ENCODE measurements at places on chromosomes 12 and 14.
A peak's percentile ranks its signal among the peaks of the same experiment; 100 is the strongest.

- ATAC-seq = no peak
Measured at GRCh38 chr14:103728721-103729120, 13.1 kb downstream of the ZFYVE21 start.

DNA sequence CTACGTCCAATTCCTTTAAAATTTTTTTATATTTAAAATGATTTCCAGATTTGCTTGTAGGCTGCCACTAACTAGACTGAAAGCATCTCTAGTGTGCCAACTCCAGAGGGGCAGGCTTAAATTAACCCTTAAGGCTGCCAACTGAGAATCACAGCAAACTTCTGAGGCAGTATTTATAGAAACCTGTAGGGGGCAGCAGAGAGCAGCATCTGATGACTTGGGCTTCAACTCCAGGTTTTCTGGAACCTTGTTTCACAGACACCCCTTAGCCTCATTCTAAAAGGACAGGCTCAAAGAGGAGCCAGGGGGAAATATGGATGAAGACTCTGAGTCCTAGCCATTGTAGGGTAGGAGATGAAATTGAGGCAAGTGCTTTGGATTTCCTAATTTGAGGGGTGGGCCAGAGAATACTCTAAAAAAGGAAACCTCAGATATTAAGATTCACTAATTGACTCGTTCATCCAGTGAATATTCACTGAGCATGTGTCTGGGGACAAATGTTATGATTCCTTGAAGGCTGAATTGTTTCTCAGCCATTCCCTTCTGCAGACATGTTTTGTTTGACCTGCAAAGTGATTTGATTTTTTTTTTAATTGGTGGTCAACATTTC, 63.3 kb upstream of the HSPB8 start:
- ATAC-seq = peak; percentile 36

GRCh38 chr12:38540156-38540555, 223.6 kb downstream of the ALG10B start:
- ATAC-seq = no peak

GRCh38 chr14:60242429-60242828, 6.6 kb upstream of the PPM1A start:
- no peak for ATAC-seq

DNA sequence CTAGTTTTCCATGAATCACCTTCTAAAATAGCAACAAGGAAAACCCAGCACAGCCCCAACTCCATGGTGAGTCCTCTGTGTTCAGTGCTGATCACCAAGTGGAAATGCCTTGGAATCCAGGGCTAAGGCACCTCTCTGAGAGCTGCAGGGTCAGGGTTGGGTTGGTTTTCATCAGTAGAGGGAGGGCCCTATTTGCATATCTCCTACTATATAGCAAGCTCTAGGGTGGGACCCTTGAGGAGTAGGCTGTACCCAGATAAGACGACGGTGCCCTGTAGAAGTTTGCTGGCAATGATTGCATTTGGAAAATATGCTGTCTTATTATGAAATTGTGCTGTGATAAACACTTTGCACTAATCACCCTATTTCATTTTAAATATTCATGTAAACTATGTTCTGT, 1011.8 kb downstream of the TMEM121 start:
- ATAC-seq = no peak

- no peak for ATAC-seq
Measured at GRCh38 chr12:49959685-49960473, 1.8 kb upstream of the AQP5 start.

DNA sequence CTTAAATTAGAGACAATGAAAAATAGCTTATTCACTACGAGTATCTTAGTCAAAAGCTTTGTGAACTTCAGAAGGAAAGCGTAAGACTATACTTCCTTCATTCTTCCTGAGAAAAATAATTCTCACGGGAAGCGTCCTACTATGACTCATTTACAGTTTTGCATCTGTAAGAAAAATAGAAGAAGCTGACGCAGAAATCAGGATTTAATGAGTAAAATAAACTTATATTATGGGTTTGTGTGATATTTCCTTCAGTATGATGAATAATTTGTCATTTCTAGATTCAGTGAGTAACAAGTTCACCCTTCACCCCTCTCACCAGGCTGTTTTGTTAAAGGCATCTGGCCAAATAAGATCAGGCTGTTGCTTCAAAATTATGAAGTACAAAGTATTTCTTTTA, 17.8 kb upstream of the PDE3A start:
- ATAC-seq = no peak

DNA sequence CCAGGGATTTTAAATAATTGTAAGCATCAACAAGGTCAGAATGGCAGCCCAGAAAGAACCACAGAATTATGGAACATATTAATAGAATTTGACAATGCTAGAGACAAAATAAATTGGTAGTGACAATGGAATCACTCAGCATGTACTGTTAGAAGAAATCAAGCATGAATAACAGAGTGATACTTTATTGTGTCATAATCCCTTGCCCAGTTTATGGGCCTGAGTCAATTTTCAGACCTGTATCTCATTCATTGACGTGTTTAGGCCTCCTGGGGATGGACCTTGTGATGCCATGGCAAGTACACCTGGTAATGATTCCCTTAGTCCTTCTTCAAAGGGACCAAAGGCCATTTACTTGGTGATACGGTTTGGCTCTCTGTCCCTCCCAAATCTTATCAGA, 12.8 kb upstream of the CCDC91 start:
- no peak for ATAC-seq

- ATAC-seq = peak; percentile 20
Measured at GRCh38 chr12:56267443-56268071, 815 bp downstream of the COQ10A start.

- ATAC-seq = no peak
Measured at GRCh38 chr12:77060136-77060882, 5.1 kb downstream of the E2F7 start.

DNA sequence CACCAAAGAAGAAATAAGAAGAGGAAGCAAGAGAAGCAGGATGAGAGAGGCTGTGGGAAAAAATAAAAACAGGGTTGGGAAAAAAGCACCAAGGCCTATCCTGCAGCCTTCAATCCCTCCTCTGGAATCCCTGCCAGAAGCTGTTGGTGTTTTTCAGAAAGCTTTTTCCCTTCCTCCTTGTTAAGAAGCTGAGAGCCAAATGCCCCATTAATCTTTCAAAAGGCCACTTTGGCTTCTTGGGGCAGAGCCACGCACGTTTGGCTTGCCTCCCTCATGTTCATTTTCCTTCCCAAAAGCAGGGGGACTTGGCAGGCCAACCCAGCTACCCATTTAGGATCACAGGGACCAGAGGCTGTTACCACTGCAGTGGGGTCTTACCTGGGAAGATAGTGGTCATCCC, 365.3 kb downstream of the NUAK1 start:
- no peak for ATAC-seq

DNA sequence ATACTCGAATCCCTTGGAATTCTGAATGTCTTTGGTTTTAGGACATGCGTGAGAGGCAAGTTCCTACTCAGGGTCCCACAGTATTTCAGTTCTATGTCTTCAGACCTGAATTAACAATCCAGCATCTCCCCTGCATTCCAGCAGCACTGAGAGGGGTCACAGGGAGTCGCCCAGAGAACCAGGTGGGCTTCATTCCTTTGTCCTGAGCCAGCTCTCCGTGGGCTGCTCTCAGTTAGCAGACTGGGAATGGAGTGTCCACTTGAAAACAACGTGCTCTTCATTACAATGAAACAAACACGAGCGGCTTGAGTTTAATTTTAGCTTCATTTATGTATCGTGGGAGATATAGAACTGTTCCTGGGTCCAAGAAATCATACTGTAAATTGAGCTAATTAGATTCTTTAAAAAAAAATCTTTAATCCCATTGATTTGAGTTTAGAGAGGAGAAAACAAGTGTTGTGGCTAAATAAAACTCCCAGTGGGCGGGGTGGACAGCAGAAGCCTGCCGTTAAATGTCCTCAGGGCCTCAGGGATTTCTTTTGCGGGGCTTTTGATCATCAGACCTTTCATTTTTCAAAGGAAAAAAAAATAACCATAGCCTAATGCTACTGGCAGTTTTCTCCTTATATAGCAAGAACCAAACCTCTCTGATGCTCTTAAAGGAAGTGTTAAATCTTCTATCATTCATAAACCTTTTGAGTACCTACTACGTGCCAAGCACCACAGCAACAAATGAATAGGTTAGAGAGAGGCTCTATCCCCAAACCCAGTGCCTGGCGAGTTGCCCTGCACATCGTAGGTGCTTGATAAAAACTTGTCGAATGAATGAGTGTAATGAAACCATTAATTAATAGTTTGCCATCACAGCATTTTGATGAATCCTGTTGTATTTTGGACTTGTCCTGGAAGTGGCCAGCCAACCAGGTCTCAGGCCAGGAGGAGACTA, 140.4 kb downstream of the CHST11 start:
- no peak for ATAC-seq

DNA sequence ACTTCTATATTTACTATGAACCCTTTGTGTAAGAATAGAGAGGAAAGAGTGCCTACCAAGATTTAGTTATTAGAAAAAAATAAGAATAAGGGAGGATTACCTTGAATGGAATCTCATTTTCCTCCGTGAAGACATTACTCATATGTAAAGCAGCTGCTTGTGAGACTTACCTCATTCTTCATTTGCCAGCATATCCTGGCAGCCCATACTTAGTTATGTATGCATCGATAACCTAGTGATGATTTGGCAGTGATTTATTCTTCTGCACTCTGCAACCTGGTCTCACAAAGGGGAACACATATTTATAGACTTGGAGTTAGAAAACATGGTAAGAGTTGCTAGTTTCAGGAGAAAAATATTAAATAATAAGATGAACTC, 56.8 kb downstream of the LRFN5 start:
- ATAC-seq = no peak

DNA sequence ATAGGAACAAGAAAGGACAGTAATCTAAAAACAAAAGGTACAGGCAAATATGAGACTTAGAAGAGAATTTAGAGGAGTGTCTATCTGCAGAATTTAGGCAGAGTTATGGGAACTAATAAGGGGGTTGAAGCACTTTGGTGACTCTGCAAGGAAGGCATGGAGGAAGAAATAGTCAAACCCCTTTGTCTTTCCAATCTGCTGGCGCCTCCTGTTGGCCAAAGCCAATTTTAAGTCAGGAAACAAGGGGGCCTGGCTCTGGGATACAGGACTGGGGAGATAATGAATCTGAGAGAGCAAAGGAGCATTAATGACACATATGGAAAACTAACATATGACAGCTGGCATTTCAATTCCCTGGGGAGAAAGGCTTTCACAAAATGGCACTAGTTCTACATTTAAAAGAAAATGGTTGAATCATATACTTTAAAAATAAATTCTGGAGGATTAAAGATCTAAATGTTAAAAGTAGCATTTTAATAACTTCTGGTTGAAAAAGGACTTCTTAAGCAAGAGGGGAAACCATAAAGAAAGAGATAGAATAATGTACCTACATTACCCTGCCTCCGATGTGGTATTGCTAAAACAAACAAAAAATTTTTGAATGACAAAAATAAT, 48.5 kb upstream of the CSRP2 start:
- ATAC-seq = no peak

DNA sequence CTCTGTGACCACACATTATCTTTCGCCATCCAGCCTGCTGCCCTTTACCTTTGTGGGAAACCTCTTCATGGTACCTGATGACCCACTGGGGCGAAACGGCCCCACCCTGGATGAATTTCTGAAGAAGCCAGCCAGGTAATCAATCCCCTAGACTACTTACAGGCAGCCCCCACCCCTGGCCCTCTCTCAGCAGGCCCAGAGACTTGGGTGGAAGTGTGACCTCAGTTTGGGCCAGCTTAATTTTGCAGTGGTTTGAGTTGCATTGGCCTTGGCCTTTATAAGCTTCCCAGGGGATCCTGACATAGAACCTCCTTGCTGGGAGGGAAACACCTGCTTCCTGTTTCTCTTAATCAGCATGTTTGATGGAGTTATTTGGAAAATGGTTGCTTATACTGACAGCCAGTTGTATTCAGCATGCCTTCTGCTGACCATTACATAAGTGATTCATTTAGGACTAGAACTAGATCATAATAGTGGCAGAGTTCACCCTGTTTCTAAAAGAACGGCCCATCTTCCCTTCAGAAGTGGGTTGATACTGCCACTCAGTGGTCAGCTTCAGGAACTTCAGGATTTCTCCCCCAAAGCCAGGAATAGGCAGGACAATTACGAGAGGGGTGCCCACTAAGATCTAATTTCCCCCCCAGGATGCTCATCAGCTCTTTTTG, 6.1 kb downstream of the SDR39U1 start:
- peak; percentile 72 for ATAC-seq

DNA sequence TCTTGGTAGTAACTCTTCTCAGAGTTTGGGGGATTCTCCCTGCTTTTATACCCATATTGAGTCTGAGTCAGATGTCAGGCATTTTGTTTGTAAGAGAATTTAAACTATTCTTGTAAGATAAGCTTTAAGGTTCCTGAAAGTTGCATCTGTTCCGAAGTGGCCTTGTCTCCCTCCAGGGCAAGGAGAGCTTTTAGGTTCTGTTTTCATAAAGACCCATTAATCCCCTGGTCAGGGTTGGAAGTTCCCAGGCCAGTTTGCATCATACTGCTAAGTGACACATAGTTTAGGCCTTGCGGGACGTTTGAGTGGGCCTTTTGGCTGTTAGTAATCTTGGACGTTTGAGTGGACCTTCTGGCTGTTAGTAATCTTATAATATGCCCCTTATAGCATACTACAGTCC, 396.7 kb downstream of the NPAS3 start:
- no peak for ATAC-seq

DNA sequence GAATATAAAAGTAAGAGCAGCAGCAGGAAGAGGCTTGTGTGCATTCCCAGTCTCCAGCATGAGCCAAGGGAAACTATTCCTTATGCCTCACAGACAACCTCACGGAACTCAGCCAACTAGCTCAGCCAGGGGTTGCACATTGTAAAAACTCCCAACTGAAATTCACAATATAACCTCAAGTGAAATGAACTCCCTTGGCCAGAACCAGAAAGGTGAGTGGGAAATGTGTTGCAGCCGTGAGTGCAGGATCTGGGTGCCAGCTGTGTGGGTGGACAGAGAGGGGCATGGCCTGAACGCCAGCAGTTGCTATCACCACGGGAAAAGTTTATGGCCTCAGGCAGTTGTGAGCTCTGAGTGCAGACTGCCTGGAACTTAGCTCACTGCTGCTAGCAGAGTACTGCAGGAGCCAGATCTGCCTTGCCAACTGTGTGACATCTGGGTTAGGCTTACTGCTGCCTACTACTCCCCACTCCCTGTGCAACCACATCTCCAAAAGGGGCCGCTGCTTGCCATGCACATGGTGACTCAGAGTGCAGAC, 2.3 kb upstream of the CLEC1A start:
- ATAC-seq = peak; percentile 53

DNA sequence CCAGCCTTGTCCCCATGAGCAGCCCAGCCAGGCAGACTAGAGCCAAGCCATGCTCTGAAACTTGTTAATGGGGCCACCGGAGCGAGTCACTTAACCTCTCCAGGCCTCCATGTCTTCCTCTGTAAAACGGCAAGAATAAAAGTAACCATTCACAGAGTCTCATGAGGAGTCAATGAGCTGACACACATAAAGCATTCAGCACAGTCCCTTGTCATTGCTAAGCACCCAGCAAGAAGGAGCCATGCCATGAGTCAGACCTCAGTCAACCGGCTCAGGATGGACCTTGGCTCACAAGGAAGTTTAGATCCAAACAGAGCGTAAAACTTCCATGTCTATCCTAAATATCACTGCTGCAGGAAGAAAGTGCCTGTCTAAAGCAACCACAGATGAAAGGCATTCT, 10.6 kb downstream of the FICD start:
- ATAC-seq = no peak

All from gastroesophageal sphincter (tissue), 4 donors.